ENCODE measurements at places on chromosomes 16 and 17.

DNA sequence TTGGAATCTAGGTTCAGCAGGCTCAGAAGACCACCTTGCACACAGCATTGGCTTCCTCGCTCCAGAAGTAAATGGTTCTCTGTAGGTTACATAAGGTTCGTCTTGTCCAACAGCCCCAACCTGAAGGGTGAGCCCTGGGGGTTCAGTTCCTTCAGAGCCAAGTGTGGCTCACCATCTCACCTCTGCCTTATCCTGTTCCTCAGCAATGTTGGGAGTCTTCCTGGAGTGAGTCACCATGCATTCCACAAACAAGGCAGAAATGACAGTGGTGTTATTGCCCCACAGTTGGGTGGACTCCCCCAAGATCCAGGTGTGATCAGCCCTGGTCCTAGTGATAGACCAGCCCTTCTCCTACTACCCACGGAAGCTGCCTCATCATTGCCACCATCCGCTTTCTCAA, 26.8 kb upstream of the SMPD3 start:
- DNase-seq, result no peak

DNA sequence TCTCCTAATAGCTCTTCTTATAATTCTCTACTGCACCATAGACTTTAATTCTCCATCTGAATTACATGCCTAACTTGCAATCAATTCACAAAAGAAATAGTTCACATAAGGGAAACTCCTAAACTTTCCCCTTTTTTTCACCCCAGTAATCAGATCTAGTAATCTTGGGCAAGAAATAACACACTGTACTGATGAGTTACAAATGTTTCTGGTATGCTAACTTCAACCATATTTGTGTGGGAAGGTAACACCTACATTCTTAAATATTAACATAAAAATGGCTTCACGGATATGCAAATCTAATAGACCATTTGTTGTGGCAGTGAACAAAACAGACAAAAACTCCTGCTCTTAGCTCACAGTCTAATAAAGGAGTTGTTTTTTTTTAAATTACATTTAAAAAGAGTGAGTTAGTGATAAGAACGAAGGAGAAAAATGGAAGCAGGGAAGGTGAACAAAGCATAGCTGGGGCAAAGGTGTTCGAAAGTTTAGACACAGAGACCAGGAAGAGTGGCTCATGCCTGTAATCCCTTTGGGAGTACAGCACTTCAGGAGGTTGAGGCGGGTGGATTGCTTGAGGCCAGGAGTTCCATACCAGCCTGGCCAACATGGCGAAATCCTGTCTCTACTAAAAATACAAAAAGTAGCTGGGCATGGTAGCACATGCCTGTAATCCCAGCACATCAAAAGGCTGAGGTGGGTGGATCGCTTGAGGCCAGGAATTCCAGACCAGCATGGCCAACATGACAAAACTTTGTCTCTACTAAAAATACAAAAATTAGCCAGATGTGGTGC, 34.8 kb downstream of the CMTM3 start:
- DNase-seq, result no peak

DNA sequence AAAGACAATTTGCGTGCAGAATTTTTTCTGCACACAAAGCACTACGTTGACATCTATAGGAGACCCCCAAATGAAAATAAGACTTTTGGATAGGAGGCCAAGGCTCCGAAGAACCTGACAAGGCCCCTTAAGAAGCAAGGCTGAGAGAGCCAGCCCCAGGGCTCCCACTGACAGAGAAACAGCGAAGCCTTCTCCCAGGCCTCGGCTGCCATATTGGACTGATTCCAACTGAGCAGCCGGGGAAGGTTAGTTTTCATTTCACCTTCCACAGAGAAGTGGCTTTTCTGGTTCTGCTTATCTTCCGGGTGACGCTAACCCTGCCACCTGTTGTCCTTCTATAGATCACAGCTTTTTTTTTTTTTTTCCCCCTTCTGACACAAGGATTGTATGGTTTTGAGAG, 356.7 kb downstream of the SOX9 start:
- no peak for DNase-seq

GRCh38 chr16:80046848-80047247, 446.3 kb upstream of the MAF start:
- DNase-seq, result no peak

DNA sequence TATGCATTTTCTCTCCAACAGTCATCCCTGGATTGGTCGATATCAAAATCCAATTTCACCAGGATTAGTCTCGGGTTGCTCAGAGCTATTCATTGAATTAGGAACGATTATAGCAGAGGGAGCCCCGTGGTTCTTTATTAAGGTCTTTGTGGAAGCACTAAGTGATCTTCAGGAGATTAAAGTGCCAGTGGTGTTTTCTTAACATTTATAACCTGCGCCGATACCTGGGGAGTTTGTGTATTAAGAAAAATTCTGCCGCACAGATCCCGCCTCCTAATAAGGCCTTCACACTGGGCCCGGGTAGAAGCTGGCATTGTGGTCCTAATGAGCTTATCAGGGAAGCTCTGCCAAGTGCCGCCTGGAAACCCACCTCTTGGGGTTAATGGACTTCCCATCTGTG, 238.7 kb downstream of the RBFOX1 start:
- no peak for DNase-seq

DNA sequence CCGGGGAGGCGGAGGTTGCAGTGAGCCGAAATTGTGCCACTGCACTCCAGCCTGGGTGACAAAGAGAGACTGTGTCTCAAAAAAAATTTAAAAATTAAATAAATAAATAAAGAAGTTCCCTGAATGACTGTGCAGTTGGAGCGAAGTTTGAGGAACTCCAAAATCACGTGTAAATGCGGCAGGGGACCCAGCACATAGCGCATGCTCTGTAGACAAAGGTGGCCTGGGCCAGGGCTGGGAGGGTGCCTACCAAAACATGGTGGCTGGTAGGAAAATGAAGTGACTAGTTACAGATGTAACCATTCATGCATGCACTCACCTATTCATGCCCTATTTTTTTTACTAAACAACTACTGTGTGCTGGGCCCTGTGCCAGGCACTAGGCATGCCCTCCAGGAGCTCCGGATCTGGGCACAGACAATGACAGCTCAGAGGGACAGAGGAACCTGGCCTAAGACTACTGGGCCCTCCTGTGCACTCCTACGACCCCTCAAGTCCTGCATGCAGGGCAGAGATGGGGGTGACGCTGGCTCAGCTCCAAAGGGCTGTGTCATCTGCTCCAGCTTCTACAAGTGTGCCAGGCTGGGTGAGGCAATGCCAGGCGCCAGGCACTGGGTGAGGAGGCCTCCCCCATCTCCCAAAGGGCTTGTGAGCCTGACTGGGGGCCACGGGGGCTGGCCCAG, 65.3 kb downstream of the RMI2 start:
- no peak for DNase-seq

DNA sequence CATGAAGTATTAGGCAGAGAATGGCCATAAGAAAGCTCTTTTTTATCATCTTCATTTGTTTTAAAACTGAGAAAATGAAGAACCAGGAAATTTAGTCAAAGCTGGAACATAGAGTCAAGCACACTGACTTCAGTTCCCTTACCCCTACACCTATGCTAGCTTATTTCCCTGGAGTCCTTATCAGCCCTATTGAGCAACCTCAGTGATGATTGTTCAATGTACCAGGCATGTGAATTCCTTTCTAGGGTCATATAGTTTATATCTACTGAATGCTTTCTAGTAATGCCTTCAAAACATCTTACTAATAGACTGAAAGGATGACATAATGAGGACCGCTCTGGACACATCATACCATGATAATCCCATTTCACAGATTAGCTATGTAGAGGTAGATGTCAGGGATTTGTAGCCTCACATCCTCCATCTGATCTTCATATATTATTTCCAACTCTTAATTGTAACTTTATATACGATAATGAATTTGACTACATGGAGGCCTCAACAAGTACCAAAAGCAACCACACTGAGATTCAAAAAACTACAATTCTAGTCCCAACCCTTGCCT, 460.4 kb upstream of the DYNLRB2 start:
- no peak for DNase-seq

GRCh38 chr17:59498530-59499307, 66.7 kb upstream of the DHX40 start:
- no peak for DNase-seq

All from T-helper 1 cell (primary cell).